Activated CD8-positive, alpha-beta T cell treated with anti-CD3 and anti-CD28 coated beads, Interleukin-2, amount 10 ng/mL, durations not matched to agents 7 days and 5 days (primary cell): ENCODE measurements at places on chromosomes 2 and 18. TPM values are rescaled to one million over a fixed set of nuclear protein-coding genes. Genes with fewer than 3 reads are reported as not detected.
A peak's percentile ranks its signal among the peaks of the same experiment; 100 is the strongest.

DNA sequence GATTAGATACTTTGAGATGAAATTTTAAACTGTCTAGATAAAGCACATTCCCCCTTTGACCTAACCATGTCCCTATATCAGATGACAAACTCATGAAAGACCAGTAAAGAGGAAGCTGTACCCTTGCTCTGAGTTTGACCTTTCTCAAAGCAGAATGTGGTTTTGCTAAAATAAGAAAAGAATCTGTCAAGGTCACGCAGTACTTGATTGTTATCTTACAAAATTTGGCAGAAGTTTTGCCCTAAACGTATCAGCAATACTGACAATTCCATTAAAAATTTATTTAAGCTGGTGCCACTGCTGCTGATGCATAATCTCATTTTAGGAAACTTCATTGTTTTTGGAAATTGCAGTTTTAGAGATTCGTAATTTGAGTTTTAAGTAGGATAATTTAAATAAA, 31.2 kb upstream of the GALM start:
- H3K36me3 ChIP-seq: no peaks in the 10 kb centered on the region
- no peaks in the 10 kb centered on the region for H3K27me3 ChIP-seq
- no peak for DNase-seq
- H3K4me1 ChIP-seq: peaks cover 32% of the 10 kb centered on the region
- H3K4me3 ChIP-seq: peak overlapping the region; percentile 25

DNA sequence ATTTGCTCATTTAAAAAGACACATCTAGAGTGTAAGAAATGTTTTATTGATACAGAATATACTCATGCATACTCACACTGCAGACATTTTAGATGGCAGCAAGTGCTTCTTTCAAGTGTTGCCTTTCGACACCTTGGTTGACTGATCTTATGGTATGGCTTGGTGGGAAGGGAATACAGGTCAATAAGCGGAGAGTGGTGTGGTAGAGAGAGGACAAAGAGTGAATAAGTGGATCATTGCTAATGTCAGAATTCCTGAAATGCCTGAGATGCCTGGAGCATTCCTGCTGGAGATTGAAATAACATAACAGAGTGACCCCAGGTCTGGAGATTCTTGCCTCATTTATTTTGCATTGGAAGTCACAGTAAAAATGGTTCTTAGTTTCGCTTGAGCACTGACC, 76.7 kb downstream of the RND3 start:
- H3K4me3 ChIP-seq: no peak overlapping the region
- H3K4me1 ChIP-seq: no peaks in the 10 kb centered on the region
- H3K27me3 ChIP-seq: no peaks in the 10 kb centered on the region
- no peak for DNase-seq
- H3K27ac ChIP-seq: no peak overlapping the region
- no peaks in the 10 kb centered on the region for H3K36me3 ChIP-seq

- no peaks in the 10 kb centered on the region for H3K27me3 ChIP-seq
- H3K4me1 ChIP-seq: peaks cover 36% of the 10 kb centered on the region
- H3K27ac ChIP-seq: no peak overlapping the region
- DNase-seq: no peak
- peaks cover 12% of the 10 kb centered on the region for H3K36me3 ChIP-seq
- no peak overlapping the region for H3K4me3 ChIP-seq
These were observed 74.5 kb downstream of the AP1S3 start for GRCh38 chr2:223762853-223763252.

GRCh38 chr2:181978351-181979150, 7.1 kb upstream of the PPP1R1C start:
- DNase-seq: no peak
- no peaks in the 10 kb centered on the region for H3K27me3 ChIP-seq
- H3K27ac ChIP-seq: no peak overlapping the region

DNA sequence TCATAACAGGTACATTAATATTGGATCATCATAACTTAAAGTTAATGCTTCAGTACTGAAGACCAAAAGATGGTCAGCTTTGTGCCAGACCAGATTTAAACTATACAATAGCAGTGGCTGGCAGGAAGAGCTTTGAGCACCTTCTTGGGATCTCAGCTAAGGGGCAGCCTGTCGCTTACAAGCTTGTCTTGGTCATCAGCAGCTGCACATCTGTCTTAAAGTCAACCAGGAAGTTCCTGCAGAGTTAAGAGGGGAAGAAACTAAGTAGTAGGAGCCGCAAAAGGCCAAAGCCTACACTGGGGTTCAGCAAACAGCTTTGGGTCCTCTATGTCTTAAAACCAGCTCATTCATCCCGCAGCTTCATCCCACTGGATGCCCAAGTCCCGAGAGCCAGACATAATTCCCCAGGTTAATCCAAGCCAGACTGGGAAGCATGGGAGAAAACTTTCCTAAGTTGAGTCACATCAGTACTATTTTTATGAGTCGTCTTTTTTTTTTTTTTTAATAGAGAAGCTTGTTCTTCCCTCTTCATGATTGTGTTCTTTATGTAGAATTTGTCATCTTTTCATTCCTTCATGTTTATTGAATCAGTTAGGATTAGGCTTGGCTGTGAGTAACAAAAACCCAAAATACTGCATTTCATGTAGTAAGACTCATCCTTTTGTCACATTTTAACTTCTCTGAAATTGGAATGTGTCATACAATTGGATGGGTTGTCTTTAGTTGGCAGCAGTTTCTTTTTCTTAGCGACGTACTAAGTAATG, 59.3 kb downstream of the SERTAD2 start:
- no peak overlapping the region for H3K4me3 ChIP-seq
- peaks cover 3% of the 10 kb centered on the region for H3K4me1 ChIP-seq
- H3K36me3 ChIP-seq: peaks cover 14% of the 10 kb centered on the region
- no peaks in the 10 kb centered on the region for H3K27me3 ChIP-seq

Gene UNC80
- not detected for total RNA-seq
